ENCODE measurements at places on chromosomes 3 and 15. TPM values are rescaled to one million over a fixed set of nuclear protein-coding genes. Genes with fewer than 3 reads are reported as not detected.

HCLS1 gene
- total RNA-seq: 55.1 TPM

SLCO3A1 gene
- 4.6 TPM for total RNA-seq

TLR9 gene
- not detected for total RNA-seq

CMTM8 gene
- total RNA-seq: 3.2 TPM

OR5H14 gene
- total RNA-seq: not detected

LYSMD2 gene
- total RNA-seq: 19.3 TPM

MAP1A gene
- total RNA-seq: 1.7 TPM

MME gene
- total RNA-seq: 186 TPM

MELTF gene
- 97.0 TPM for total RNA-seq

GATA2 gene
- 1.6 TPM for total RNA-seq

AMOTL2 gene
- total RNA-seq: 197 TPM

GPR149 gene
- not detected for total RNA-seq

All from HT1080 (cell line).